ENCODE measurements at places on chromosomes 3 and 15.

- DNase-seq, result no peak
Observed at GRCh38 chr15:90338532-90338931, 13.6 kb upstream of the ZNF774 start.

- DNase-seq, result no peak
Observed at GRCh38 chr3:193778676-193779075, 185.7 kb downstream of the OPA1 start.

DNA sequence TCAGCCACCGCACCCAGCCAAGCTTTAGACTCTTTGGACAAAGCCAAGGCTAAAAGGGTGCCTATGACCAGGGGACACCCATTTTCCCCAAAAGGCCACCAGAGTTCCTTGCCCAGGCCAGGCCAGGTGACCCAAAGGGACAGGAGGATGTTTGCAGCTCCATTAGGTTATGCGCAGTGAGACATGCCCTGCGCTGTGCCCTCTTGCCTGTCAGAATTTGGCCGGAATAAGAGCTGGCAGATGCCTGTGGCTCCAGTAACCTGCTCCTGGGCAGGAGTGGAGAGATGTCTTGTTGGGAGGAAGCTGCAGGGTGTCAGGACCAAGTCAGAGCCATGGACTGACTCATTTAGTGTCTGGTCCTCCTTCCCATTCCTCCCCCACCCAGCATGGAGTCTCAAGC is 20.5 kb downstream of the DNASE1L3 start:
- DNase-seq, result no peak

DNA sequence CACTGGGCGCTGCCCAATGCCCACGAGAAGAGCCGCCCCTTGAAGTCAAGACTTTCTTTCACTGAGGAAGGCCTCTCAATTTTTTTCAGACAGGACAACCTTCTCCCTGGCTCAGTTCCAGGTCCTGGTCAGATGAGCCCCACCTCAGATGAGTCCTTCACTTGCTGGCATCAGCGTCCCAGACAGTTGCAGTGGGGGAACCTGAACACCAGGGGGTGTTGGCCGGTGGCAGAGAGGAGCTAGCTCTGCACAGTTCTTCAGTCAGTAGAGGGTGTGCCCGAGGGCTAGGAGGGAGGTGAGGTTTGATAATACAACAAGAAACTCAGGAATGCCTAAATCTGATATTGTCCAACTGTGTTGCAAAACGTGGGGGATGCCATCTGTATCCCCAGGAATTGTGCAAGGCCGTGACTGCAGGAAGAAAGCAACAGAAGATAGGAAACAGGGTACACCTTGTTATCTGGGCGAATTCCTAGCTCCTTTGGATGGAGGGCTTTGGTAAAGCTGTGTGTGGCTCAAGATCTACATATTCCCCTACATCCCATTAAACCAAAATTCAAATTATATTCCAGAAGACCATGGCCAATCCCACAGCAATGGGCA is 34.3 kb downstream of the CCR3 start:
- peak; percentile 22 for DNase-seq

GRCh38 chr15:71333839-71334238 is 218.6 kb downstream of the THSD4 start:
- no peak for DNase-seq

DNA sequence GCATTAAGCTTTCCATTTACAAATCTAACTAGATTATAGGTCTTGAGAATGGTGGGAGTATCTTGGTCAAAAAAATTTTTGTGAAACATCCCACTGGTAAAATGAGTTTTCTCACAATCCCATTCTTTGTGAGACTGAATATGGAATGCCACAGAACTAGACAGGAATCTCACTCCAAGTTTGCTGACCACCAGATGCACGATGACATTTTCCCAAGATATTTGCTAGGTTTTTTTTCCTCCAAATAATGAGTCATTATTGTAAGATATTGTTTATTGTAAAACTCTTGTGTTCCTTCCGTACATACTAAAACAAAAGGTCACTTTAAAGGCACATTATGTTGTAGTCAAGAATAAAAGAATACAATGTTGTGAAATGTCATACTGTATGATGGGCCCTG is 53.9 kb downstream of the COPS2 start:
- no peak for DNase-seq

DNA sequence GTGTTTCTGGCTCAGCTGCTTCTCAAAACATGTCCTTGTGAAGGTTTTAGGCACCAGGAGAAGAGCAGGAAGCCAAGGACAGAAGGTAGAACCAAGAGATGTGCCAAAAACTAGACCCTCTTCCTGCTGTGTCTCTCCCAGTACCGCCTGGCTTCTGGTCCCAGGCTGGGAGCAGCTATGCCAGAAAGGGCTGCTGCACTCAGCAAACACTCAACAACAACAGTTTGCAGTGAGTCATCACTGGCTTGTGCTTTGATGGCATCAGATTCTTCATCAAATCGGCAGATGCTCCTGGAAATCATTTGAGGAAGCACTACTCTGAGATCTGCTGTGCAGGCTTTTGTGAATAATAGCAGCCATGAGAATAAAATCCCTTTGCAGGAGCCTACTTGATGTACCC is 63.2 kb downstream of the DGKG start:
- DNase-seq, result no peak

DNA sequence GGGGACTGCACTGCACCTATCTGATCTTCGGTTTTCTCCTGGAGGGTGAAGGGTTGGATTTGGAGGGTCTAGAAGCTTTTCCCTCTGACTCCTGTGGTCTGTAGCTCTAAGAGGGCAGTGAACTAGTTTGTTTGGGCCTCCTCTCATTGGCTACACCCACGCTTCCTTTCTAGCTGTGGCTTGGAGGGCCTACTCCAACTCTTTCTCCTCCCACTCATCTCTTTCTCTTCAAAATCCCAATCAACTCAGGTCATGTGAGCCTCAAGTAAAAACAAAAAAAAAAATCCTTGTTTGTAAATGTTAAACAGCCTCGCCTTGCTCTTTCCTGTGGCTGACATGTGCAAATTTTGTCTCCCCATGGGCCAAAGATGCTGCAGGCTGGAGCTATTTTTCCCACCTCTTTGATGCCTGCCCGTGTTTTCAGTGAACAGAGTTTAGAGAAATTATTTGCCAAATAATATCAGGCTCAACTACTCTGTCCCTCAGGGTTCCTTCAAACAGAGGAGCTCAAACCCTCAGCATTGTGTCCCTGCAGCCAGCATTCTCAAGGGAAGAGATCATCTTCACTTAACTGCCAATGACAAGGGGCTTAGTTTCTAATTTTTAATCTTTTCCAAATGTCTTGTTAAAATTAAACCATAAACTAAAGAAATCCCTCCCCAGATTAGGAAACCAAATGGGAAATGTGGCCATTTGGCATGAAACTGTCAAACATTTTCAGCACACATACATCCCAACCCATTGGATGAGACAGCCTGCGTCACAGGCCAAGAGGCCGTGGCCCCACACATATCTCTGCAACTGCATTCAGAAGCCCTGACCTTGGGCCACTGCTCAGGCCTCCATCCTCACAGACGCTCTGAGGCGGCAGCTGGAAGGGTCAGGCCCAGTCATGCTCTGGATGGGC is 114.8 kb upstream of the THBS1 start:
- DNase-seq, result no peak

GRCh38 chr3:66037330-66037985 is 1.3 kb downstream of the MAGI1 start:
- peak; percentile 70 for DNase-seq

DNA sequence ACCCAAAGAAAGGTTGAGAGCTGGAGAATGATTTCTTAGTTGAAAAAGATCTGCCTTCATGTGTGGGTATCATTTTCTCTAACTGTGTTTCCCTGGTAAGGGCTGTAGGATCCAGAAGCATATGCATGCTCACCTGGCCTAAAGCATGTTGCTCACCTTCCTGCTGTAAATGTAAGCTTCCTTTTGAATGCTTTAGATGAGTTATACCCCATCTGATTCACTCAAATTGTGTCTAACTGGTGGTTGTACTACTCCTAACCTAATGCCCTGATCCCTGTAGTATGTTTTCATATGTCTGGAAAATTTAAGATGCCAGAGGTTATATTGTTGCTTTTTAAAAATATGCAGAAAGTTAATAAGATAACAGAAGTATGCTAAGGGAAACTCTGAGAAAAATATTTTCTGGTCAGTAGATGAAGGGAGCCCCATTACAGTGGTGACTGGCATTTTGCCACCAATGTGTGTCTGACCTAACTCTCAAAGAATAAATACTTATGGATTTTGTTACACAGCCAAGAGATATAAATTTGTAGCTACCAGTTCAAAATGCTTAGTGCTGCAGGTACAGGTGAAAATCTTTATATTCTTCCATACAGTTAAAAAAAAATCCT is 7.7 kb downstream of the FILIP1L start:
- peak; percentile 35 for DNase-seq

DNA sequence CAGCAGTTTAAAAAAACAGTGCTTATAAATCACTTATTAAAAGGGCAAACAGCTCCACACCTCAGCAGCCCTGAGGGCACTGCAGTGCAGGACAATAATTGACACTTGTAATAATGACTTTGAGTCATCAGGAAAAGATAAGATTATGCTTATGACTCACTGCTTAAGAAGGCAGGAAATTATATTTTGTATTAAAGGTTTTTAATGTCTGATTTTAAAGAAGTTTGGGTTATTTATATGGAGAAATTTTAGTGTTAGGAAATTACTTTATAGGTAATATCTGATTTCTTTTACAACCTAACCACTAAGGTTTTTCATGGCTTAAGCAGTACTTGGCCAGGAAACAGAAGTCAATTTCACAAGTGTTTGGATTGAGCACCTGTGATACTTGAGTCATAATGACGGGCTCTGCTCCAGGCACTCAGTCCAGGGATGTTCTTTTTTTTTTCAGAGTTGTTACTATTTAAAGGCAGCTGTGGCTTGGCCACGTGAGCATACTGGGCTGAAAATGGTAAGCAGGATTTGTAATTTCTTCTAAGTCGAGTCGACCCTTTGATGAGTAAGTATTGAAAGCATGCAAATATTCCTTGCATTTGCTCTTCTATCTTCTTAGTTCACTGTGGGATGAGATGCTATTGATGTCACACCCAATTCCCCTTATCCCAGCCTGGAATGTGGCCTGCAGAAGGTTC is 21.6 kb upstream of the SLC6A20 start:
- no peak for DNase-seq

- no peak for DNase-seq
Observed at GRCh38 chr3:38605981-38606380, 43.5 kb downstream of the SCN5A start.

DNA sequence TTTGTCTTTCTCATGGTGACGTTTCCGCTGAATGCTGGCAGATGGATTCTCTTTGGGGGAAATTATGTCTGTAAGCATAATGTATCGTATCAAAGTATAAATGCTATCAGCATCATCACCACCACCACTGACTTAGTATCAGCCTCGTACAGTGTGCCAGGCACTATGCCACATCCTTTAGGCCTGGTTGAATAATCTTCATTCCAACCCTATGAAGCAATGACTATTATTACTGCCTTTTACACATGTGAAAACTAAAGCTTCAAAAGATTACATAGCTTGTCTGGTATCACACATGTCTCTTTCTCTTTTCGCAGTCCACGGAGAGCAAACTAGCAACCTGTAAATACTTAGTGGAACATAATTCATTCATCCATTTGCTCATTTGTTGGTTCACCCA is 166.7 kb upstream of the PRICKLE2 start:
- DNase-seq, result no peak

DNA sequence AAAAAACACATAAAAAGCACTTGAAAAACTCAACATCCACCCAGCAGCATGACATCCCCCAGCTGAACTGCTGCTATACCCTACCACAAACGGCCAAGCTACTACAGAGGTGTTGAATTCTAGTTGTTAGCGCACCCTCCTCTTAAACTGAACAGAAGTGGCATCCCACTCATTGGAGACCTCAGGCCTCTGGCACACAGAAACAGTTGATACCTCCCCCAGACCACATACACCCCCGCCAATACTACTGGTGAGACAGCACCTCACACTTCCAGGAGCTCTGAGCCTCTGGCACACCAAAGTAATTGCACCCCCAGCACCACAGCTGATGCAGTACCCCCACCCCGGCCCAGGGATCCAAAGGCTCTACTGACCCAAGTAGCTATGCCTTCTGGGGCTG is 190.2 kb downstream of the SCAPER start:
- no peak for DNase-seq

- peak; percentile 56 for DNase-seq
Observed at GRCh38 chr3:192892981-192893700, 24.5 kb downstream of the MB21D2 start.

DNA sequence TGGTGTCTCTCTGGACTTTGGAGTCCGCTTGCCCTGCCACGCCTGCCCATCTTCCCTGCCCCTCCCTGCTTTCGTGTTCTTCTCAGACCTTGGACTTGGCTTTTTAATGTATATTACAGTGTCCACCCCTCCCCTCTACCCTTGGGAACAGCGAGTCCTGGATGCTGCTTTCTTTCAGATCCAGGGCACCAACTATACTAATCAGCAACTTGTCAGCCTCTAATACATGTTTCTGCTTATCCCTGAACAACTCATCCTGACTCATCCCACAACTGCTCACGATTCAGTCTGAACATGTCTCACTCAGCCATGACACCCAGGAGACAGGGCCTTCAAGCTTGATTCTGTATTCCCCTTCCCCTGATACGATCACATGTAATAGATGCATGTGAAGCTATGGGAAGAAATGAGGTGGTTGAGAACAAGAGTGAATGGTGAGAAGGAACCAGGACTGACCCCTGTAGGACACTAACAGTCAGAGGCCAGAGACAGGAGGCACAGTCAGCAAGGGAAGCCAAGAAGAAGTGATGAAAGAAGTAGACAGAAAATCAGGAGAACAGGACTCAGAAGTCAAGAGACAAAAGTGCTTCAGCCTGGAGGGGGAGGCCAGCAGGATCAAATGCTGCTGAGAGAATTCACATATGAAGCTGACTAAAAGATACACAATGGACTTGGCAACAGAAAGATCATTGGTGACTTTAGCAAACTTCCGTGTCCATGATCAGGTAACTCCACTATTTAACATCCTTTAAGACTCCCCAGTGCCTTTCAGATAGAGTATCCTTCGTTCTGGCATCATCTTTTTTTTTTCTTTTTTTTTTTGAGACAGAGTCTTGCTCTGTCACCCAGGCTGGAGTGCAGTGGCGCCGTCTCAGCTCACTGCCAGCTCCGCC is 35.4 kb downstream of the BCL2L10 start:
- no peak for DNase-seq

DNA sequence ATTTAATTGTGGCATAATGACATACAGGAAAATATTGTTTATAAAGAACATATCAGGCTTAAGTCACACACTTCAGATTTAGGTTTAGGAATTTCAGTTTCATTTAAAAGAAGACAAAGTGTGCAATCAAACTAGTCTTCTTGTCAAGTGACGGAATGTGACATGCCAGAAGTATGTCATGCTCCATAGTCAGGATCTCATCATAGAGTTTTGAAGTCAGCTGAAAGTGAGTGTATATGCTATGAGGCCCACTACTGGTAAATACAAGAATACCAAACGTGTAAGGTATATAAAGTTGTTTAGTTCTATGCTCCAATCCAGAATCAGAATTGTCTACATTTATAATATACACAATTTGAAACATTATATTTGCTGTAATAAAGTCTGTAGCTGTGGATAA is 988.4 kb downstream of the TBL1XR1 start:
- DNase-seq, result no peak

DNA sequence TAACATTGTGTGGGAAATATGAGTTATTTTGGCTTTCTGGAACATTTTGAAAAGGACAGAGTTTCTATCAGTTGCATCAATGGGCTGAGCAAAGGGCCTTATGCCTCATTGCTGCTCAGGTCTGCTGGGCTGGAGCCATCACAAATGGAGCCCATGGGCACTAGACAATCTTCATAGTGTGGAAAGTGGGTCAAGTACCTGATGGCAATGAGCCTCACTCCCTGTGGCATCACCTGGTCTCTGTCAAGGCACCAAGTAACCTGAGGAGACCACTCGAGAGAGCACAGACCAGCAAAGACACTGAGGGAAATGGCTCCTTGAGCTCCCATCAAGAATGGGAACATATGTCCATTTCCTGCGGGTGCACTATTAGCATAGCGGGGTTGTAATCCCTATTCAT is 96.7 kb upstream of the PPP2R3A start:
- no peak for DNase-seq

All from kidney (tissue), 22 donors.